ENCODE measurements at places on chromosomes 12 and 14.

DNA sequence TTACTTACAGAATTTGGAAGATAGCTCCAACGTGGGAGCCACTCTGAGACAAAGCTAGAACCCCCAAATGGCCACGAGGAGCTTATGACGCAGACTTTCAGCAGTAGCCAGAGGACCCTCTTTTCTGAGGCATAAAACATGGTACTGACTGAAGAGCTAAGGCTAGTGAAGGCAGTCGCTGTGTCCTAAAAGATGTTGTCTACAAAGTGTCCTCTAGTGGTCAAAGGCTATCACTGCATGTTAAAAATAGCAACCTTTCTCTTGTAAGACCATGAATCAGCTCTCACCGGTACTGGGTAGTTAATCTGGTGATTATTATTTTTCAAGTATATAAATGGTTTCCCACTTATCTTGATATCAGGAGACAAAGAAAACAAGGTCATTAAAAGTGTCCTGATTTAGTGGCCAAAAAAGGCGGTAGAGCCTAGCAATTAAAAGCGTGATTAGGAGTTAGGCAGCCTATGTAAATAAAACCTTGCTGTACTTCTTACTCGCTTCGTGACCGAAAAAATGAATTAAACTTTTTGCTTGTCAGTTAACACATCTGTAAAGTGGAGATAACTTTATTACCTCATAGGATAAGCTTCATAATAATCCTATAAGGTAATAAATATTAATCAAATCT is 47.0 kb upstream of the LGR5 start:
- no peak for DNase-seq

- peak; percentile 51 for DNase-seq
Measured at GRCh38 chr12:66066137-66066928, 64.2 kb downstream of the LLPH start.

DNA sequence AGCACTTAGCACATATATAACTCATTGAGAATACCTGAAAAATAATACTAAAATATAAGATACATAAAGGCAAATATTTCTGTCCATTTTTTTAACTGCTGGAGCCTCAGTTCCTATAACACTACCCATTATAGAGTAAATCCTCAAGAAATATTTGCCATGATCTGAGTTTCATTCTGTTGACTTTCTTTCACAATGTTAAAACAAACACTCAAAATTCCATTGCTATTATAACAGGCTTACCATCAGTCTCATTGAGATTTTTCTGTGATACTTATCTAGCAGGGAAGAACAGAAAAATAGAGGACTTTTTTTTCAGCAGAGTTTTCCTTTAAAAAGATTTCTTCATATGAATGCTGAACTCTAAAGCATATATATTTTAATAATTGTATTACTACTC is 24.5 kb downstream of the LMO3 start:
- DNase-seq: no peak

DNA sequence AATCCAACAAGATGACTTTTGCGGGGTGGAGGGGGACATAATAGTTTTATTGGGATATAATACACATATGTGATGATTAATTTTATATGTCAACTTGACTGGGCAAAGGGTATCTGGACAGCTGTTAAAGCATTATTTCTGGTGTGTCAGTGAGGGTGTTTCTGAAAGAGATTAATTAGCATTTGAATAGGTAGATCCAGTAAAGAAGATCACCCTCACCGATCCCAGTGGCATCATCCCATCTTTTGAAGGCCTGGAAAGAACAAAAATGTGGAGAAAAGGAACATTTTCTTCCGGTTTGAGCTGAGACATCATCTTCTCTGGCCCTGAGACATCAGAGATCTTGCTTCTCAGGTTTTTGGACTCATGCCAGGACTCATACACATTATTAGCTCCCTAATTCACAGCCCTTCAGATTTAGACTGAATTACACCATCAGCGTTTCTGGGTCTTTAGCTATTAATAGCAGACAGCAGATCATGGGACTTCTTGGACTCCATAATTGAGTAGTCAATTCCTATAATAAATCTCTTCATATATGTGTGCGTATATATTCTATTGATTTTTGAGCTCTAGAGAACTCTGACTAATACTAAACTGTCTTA is 283.6 kb downstream of the PCNX1 start:
- DNase-seq: no peak

DNA sequence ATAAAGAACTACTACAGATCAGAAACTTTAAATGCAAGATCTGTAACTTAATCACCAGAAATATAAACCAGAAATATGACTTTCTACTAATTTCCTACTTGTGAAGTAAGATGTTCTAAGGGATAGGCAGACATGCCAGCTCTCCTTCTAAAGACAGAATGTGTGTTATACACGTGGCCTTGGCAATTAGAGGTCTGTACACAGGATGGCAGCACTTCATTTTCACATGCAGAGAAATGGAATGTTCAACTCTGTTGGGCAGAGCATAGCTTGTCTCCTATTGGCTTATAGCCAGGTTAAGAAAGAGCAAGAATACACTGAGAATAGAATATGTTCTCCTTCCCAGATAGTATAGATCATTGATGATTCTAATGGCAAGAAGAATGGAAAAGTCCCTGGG is 403.8 kb downstream of the DAD1 start:
- DNase-seq: no peak

- DNase-seq: peak; percentile 45
Measured at GRCh38 chr14:94175011-94175745, 1.1 kb downstream of the PPP4R4 start.

GRCh38 chr12:2198005-2198501 is 145.3 kb downstream of the CACNA1C start:
- DNase-seq: no peak

DNA sequence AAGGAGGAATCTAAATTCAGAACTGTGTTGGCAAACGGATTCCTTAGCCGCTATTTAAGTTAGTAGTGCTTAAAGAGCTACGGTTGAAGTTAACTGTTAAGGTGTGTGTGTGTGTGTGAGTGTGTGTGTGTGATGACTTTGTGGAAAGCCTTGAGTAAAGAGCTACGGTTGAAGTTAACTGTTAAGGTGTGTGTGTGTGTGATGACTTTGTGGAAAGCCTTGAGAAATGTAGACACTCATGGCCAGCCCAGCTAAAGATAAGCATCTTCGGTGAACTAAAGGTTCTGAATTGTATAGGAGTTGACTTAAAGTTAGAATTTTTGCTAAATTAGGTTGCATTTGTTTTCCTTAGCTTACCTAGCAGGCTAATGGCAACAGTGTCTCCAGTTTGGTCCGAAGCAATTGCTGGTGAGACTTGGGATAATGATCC is 1.4 kb downstream of the KTN1 start:
- DNase-seq: no peak

DNA sequence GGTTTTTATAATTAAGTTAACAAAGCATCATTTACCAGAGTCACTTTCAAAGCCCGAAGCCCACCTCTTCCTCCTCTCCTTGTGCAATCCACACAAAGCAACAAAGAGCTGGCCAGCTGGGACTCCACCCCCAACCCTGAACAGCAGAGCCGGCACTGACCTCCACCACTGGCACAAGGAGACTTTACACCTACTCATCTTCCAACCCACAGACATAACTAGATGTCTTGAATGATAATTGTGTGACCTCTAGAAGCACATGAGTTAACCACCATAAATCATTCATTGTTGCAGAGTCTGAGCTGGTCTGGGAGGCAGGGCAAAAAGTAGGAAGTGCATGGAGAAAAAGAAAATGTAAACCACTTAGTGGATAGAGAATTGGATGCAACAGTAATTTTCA is 72.2 kb downstream of the ST8SIA1 start:
- DNase-seq: no peak

- no peak for DNase-seq
Measured at GRCh38 chr14:104876251-104876699, 11.2 kb downstream of the CEP170B start.

GRCh38 chr12:76037130-76038103 is 5.8 kb upstream of the PHLDA1 start:
- DNase-seq: no peak

GRCh38 chr14:98328496-98328895 is 943.5 kb downstream of the BCL11B start:
- DNase-seq: peak; percentile 33

GRCh38 chr12:14802721-14803010 is 612 bp downstream of the WBP11 start:
- DNase-seq: no peak

GRCh38 chr12:99066726-99067125 is 421.6 kb downstream of the APAF1 start:
- DNase-seq: no peak

DNA sequence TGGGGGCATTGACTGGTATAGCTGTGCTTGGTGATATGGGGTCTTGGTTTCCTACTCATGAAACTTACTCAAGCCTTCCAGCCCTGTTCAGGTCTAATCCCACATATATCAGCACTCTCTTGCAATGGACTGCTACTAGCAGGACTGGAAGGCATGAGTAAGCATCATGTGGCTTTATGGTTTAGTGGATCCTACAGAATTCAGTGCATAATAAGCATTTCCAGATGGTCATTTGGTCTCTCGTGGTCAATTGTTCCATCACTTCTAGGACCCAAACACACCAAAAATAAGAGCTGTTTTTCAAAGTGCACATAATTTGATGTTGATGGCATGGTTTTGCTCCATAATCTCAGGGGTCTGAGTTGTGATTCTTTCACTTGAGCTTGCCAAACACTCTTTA is 114.4 kb downstream of the LMNTD1 start:
- no peak for DNase-seq

DNA sequence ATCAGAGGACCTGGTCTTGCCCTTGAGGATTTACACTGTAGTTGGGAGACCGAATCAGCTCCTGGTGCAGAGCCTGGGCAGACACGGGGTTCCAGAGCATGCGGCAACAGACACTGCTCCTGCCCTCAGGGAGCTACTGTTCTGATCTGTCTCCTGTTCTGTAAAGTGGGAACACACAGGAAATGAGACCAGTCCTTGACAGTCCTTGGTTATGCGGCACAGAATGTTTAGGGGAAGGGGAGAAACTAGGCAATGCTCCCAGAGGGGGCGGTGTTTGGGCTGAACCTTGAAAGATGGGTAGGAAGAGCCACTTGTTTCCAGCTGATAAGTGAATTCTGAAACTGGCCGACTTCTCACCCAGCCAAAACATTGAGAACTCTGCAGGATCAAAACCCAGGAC is 132.4 kb downstream of the ZFP36L1 start:
- DNase-seq: no peak

DNA sequence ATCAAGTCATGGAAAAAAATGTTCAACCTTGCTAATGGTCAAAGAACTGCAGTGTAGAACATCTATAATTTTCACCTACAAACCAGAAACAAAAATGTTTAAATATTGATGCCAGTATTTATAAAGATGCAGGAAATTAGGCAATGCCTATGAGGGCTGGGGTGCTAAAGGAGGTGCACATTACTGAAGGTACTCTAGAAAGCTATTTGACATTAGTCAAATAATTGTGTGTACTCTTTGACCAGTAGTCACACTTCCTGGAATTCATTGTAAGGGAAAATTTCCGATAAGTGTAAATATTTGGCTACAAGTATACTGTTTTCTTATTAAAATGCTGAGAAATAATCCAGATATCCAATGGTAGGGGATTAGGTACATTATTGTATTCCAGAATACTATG is 36.4 kb upstream of the HDAC7 start:
- DNase-seq: no peak

DNA sequence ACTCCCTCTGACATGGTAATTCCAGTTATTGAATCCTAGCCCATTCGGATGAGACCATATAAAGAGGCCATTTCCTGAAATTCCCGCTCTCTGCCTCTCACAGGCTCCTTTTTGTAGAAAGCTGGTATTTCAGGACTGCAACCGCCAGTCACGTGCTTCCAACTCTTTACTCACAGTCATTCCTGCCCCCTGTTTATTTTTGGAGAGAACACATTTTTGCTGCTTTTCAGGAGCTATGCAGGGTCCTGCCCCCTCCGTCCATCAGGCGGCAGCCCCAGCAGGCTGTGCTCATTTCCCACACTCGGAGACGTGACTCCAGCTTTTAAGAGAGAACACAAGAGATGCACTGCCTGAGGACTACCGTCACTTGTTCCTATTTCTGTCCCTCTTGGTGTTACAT is 26.8 kb downstream of the IFT43 start:
- peak; percentile 60 for DNase-seq

DNA sequence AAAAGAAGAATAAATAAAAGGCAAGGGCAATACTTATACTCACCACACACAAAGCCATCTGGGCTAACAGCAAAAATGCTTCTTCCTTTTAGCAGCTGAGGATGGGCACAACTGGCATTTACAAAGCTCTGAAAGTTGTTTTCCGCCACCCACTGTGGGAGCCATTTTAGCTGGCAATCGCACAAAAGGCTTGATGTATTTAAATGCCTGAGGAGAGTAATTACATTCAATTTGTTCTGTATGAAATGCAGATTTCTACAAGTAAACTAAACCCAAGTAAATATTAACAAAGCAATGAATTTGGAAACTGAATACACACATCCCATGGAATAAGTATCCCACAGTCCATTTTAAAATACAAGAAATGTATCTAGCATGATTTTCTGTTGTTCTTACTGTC is 37.5 kb downstream of the LRIG3 start:
- DNase-seq: no peak

GRCh38 chr12:14930299-14930698 is 8.0 kb downstream of the ERP27 start:
- no peak for DNase-seq

GRCh38 chr12:12560587-12561370 is 1.9 kb downstream of the DUSP16 start:
- DNase-seq: no peak

GRCh38 chr14:71103662-71104484 is 196.6 kb downstream of the PCNX1 start:
- no peak for DNase-seq

- DNase-seq: no peak
Measured at GRCh38 chr14:101377069-101377468, 184.2 kb upstream of the DIO3 start.

GRCh38 chr14:67492538-67492937 is 4.0 kb upstream of the TMEM229B start:
- no peak for DNase-seq

DNA sequence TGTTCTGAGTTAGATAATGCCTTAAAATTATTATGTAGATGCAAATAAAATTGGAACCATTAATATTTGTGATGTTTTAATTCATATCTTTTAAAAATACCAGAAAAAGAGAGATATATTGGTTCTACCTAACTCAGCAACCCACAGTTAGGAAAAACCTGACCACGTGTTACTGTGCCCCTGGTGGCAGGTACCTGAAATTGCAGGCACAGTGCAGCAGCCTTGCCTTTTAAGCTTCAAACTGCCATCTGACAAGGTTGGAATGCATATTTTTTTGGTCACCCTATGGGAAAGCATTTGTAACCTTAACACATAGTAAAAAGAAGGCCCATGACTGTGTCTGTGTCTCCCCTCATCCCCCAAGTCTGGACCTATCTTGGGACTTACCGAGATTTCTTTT is 109.4 kb upstream of the NOS1 start:
- no peak for DNase-seq

GRCh38 chr12:29750131-29750927 is 33.4 kb downstream of the TMTC1 start:
- DNase-seq: no peak

DNA sequence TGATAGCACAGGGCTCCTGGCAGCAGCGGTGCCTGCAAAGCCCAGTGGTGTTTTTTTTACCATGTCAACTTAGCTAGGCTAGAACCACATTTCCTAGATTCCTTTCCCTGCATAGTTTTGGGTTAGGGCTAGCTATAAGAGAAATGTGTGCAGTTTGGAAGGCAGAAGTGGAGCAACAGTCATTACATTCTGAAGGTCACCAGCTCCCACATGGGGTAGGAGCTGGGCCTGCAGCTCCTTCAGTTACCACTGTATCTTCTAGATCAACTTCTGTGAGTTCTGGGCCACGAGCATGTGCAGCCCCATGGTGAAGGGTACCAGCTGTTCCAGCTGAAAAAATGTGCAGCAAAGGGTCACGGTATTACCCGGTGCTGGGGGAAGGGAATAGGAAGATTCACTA is 2.3 kb upstream of the SLC25A3 start:
- DNase-seq: no peak

Measured in left hindlimb (tissue), 1 donor.